Activated CD4-positive, alpha-beta T cell treated with anti-CD3 and anti-CD28 coated beads for 36 hours (primary cell): ENCODE measurements at places on chromosomes 1 and 21.

- no peak for DNase-seq
Observed at GRCh38 chr1:227870366-227870765, 54.9 kb downstream of the PRSS38 start.

DNA sequence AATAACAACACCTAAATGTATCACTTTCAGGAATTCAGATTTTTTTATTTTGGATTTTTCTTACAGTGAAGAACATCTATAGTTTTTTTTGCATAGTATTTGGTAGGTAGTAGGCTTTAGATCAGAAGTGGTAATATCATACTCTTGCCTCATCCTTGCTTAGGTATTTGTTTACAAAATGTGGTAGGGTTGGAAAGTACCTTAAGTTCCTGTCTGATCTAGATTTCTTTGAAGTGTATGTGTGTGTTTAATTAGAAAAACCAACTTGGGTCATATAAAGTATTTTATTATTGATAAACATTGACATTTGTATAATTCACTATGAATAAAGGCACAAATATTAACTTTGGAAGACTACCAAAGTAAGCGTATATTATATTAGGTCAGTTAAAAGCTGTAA lies 85.3 kb upstream of the GPR88 start:
- no peak for DNase-seq

DNA sequence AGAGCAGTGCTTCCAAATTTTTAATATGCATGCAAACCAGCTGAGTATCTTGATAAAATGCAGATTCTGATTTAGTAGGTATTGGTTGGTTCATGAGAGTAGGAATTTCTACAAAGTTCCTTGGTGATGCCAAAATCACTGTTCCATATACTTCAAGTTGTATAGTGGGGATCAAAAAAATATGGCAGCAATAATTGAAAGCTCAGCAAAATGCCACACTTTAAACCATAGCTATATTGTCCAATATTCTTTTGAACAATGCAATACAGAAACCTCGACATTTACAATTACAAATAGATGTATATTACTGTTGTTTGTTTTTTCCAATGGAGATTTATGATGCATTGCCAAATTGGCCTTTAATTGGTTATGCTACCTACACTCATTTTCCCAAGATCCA lies 55.7 kb upstream of the NCAM2 start:
- no peak for DNase-seq

- no peak for DNase-seq
Observed at GRCh38 chr1:29767088-29767685, 530.9 kb downstream of the PTPRU start.

- DNase-seq, result no peak
Observed at GRCh38 chr1:159090286-159091179, 14.0 kb upstream of the AIM2 start.

- DNase-seq, result no peak
Observed at GRCh38 chr1:94276988-94277434, 39.6 kb upstream of the ARHGAP29 start.

DNA sequence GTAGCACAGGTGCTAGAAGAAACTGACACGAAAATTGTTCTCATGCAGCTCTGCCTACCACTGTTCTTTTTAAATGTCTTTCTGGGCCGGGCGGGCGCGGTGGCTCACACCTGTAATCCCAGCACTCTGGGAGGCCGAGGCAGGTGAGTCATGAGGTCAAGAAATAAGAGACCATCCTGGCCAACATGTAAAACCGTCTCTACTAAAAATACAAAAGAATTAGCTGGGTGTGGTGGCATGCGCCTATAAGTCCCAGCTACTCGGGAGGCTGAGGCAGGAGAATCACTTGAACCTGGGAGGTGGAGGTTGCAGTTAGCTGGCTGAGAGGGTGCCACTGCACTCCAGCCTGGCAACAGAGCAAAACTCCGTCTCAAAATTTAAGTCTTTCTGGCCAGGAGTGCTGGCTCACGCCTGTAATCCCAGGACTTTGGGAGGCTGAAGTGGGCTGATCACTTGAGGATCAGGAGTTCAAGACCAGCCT lies 947 bp upstream of the RIT1 start:
- DNase-seq, result no peak

DNA sequence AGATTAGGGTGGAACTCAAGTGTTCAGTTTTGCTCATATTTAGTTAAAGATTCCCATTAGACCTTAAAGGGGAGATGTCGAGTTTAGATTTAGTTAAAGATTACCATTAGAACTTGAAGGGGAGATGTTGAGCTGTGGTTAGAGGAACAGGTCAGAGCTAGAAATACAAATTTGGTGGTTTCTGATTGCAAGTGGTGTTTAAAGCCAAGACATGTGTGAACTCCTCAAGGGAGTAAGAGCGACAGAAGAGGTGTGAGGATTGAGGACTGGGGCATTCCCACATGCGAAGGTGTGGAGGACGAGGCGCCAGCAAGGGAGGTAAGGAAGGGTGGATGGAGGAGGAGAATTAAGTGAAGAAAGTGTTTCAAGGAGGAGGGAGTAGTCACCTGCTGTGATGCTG lies 168.6 kb downstream of the IER5 start:
- DNase-seq, result no peak

- DNase-seq, result peak; percentile 13
Observed at GRCh38 chr21:43754948-43755781, 20.9 kb downstream of the CSTB start.

- no peak for DNase-seq
Observed at GRCh38 chr21:36910581-36911307, 55.7 kb downstream of the HLCS start.

GRCh38 chr1:60271041-60271440 lies 197.5 kb upstream of the C1orf87 start:
- DNase-seq, result no peak

DNA sequence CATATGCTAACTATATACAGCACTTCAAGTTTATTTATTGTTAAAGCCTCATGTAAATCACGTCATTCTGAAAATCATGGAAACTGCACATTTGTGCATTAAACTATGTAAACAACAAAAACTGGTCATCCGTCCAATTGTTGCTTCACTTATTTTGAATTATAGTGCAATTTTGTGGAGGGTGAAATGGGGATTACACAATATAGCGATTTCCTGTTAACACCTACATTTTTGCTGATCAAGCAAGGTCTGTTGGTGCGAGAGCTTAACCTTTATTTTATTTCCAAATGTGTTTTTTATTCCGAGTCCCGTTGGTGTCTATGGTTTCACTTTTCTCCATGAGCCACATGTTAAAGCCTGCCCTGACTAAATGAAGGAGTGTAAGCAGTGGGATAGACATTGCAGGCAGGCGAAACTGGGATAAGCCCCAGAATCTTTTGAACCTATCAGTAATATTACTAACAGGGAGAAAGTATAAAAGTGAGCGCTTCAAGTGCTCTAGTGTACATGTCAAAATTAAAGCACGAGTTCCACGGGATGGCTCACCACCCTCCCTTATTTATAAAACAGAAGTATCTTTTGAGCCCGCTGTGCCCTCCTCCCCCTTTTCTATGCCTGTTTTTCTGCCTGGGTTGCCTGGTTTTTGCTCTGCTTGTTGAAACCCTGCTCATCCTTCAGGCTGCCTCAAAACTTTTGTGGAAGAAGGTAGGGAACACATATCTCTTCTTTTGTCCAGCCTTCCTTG lies 120.7 kb downstream of the NFIA start:
- DNase-seq, result no peak

DNA sequence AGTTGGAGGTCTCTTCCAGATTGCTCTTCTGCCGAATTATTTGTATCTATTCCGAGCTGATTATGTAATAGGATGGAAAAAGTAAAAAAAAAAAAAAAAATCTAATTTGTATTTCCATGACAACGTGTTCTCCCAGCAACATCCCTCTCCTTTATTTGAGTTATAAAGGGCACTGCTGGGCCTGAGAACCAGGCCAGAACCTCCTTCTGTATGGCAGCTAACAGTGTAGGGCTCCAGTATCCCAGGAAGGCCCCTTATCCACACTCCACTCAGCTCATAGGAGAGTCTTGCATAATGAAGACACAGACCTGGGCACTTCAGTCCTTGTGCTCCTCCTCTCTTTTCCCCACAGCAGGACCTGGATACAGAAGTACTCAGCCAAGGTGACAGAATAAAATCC lies 3.7 kb upstream of the IPO9 start:
- DNase-seq, result no peak

GRCh38 chr1:223725578-223725977 lies 13.2 kb downstream of the CAPN2 start:
- DNase-seq, result no peak

DNA sequence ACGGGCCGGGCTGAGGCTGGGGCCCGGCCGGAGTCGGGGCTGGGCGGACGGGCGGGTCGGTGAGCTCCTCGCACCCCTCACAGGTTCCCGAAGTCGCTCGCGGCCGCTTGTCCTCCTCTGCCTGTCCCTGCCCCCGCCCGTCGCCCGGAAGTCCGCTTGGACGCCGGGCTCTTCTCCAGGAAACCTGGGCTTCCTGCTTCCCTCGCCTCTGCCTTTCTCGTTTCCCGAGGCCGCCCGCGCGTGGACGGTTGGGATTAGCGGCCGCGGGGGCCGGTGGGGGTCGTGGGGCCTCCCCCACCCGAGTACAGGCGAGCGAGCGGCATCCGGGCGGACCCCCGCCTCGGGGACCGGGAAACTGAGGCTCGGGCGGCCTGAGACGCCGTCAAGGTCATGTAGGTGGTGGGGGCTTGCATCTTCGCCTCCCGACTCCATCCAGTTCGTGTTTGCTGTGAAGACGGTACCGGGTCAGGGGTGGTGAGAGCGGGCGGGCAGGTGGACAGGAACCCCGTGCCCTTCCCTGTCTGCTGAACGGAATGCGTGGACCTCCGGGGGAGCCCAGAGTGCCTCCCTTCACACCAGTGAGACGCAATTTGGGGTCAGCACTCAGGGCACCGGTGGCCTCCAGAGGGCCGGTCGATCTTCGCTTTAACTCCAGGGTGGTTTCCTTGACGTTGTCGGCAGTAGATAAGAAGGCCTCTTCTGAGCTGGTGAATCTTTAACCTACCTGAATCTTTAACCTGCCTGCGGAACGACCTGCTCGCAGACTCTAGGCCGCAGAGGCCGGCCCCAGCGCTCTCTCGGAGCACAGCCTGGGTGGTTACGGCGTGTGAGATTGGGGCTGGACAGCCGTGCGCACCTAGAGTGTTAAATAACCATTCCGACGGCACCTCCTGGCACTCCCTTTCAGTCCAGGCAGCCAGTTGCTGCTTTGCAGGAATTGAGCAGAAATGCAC lies 686 bp downstream of the ARF1 start:
- DNase-seq, result peak; percentile 58

GRCh38 chr1:115409094-115410015 lies 71.3 kb upstream of the NGF start:
- no peak for DNase-seq
